ENCODE measurements at places on chromosomes 11 and 22. TPM values are rescaled to one million over a fixed set of nuclear protein-coding genes. Genes with fewer than 3 reads are reported as not detected.

GRCh38 chr22:23565915-23566704 is 14.0 kb downstream of the IGLL1 start:
- no peak for DNase-seq

DNA sequence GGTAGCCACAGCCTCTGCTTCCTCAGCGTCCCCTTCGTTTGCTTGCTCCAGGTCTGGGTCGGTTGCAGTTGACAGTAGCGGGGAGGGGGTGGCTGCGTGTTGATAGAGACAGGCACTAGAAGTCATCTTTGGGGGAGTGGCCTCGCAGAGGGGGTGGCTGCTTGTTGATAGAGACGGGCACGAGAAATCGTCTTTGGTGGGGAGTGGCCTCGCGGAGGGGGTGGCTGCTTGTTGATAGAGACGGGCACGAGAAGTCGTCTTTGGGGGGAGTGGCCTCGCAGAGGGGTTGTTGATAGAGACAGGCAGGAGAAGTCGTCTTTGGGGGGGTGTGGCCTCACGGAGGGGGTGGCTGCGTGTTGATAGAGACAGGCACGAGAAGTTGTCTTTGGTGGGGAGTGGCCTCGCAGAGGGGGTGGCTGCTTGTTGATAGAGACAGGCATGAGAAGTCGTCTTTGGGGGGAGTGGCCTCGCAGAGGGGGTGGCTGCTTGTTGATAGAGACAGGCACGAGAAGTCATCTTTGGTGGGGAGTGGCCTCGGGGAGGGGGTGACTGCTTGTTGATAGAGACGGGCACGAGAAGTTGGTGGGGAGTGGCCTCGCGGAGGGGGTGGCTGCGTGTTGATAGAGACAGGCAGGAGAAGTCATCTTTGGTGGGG is 328.3 kb downstream of the TBC1D22A start:
- no peak for DNase-seq

GRCh38 chr11:104524254-104524653 is 360.3 kb upstream of the PDGFD start:
- no peak for DNase-seq

The IGF2 gene
- 31.7 TPM for total RNA-seq

- no peak for DNase-seq
Observed at GRCh38 chr11:57468276-57468675, 7.9 kb downstream of the RTN4RL2 start.

DNA sequence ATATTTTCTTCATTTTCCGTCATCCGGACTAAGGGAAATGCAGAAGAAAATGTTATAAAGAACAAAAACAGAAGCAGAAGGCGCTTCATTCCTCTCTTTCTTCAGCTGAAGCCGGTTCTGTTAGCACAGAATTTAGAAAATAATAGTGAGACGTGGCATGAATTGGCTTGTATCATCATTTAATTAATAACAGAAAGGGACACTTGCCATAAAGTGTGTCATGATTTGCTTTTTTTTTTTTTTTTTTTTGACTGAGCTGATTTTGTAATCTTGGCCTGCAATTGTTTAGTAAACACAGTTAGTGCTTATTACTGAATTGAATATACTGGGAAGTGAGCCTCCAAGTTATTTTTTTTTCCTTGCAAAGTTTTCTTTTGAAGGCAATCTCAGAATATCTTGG is at the start of gene MMP27:
TSS of gene MMP27 (minus strand) at position 144 of the 400 bp plus-strand sequence. CDS start at position 89, 55 bp downstream.
- no peak for DNase-seq

DNA sequence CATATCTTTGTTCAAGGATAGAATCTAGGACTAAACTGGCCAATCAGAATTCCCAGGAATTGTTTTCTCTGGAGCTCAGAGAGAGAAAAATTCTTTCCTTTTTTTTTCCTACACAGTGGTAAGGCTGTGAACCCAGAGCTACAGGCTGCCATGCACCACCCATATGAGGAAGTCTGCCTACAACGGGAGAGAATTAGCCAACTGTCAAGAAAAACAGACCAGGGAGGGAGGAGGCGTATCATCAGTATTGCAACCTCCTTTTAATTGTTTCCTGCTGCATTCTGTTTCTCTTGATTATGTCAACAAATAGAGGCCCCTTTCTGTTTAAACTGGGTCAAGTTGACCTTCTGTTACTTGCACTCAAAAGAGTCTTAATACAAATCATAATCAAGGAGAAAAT is 176.5 kb upstream of the UBASH3B start:
- no peak for DNase-seq

DNA sequence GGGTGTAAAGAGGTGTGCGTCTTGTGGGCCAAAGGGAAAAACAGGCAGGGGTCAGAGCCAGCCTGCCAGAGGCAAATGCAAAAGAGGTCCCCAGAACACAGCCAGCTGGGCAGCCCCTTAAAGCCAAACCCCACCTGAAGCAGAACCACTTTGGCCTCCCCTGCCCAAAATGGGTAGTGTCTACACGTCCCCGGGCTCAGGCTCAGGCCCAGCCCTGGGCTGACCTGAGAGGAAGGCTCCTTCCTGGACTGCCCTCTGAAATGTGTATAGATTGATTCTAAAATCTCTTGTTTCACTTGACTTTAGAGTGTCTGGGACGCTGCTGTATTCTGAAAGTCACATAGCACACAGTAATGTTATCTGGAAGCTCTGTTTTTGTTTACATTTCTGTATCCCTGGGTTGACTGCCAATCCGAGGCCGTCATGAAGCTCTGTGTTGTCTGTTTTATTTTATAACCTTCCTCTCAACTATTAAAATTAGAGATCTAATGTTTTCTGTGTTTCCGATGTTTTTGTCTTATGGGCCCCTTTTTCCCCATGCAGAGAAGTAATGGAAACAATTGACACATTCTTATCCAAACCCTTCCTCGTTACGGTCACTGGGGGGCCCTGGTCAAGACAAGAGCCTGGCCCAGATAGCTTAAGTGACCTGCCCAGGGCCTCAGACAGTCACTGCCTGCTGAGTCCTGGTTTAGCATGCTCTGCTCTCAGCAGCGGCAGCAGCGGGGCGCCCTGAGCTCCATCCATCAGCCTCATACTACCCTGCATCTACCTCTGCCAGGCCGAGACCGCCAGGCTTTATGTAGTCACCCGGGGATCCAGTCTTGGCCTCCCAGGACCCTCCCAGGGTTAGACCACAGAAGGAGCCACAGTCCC is 10.1 kb downstream of the OVOL1 start:
- DNase-seq: no peak

DNA sequence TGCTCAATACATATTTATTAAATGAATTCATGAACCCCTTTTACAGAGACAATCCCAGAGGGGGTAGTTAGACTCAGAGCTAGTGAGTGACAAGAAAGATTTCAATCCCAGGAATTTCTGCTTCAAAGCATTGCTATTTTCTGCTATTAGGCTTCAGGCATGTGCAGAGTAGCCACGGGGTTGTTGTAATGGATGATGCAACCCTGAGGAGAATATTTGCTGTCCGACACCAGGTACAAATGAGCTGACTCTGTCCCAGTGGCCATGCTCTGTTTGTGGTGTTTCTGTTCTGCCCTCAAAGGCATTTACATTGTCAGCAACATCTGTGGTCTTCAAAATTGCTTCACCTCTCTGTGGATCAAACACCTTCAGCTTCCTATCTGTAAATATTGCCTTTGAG is 102.6 kb downstream of the CSNK2A3 start:
- no peak for DNase-seq

GRCh38 chr11:117193130-117194020 is 5.8 kb upstream of the TAGLN start:
- no peak for DNase-seq

DNA sequence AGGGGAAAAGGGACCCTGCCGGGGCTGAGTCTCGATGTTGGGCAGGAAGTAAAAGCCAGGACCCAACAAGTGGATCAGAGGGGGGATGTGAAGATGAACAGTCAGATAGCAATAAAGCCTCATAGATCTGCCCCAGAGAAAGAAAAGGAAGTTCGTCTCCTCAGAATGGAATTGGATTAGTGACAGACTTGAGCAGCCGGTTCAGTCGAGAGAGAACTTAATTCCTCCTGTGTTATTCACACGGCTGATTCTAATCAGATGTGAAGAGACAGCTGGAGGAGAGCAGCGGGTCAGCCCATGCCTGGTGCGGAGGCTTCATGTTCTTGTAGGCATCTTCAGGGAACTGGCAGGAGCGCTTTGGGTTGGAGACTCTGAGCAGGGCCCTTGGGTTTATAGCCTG is 29.3 kb upstream of the CABP7 start:
- DNase-seq: no peak

DNA sequence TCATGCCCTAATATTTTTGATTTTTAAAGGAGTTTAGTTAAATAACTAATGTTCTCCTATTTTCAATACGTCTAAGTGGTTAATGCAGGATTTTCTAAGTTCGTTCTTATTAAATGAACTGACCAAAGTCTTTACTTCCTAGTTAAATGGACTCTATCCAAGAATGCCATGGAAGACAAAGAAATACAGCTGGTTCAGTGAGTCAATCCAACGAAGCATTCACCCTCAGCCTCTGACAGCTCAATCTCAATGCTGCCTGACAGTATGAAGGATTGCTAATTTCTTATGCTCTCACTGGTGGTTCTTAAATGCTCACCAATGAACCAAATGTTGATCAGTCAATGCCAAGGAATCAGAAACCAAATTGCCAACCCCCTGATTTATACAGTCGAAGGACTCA is 219.4 kb downstream of the CADM1 start:
- DNase-seq: no peak

DNA sequence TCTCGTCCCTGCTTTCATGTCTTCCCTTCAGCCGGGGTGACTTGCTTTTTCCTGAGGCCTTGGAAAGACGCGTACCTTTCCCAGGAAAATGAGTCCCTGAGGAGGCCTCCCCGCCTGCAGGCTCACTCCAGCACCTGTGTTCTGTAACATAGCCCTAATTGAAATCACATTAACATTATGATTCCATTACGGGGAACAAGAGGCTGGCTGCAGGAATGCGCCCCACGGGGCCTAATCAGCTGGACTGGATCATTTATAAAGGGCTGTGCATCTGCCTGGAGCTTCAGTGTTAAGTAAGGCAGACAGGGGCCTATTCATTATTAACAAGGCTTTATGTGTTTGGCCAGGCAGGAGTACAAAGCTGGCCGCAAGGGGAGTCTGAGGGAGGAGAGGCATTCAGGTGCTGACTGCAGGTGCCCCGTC is 41.9 kb upstream of the TSPAN18 start:
- no peak for DNase-seq

DNA sequence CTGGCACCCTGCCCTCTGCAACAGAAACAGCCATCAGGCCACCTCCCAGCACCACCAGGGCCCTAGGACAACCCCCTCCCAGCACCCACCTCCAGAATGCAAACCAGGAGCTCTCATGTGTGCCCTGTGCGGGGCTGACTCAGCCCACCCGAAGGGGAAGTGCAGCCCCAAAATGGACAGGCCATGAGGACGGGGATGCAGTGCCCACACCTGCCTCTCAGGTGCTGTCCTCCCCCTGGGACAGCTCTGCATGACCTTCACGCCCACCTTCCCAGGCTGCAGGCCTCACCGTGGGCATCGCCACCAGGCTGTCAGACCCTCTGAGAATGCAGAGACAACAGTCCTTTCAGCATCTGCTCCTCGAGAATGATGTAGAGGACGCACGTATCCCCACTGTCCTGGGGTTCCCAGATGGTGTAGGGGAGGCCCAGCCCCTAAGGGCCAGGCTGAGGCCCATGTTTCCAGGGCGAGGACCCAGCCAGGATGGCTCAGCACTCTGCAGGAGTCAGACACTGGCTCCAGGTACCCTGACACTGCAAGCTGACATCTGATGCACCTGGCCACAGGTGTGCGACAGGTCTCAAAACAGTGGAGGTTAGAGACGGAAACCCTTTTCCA is 13.5 kb downstream of the MOB2 start:
- no peak for DNase-seq

DNA sequence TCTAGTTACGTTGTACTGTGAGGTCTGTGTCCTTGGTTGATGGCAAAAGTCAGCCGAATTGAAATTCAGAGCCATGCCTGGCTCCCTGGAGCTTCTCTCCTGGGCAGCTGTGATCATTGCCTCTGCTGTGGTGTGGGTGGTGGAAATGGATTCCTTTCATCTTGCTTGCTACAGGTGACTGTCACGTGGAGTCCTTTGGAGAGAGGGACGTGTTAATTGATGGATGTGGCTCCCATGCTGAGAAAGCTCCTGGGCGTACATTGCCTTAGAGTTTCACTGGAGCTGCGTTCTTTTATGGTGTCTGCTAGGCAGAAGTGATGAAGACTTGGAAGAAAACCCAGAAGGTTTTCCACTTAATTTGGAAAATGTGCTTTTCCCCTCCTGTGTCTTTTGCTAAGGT is 41.9 kb upstream of the PPP6R3 start:
- DNase-seq: no peak

The ZNF214 gene
- 2.3 TPM for total RNA-seq

GRCh38 chr11:16607675-16608644 is 130.5 kb upstream of the C11orf58 start:
- no peak for DNase-seq

DNA sequence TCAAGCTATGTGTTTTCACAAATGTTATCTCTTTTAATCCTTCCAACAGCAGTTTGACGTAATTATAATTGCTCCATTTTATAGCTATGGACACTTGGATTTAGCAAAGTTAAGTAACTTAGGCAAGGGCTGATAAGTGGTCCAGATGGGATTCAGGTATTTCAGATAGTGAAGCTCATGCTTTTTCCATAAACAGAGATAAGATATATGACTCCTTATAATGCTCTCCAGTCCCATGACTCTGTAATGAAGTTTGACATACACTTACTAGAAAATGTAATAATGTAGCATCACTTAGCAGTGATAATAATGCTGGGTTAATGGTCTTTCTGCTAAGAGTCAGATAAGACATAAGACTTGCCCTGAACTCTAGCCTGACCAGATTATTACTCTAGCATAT is 892.1 kb downstream of the LRRC4C start:
- DNase-seq: no peak

The RIN1 gene
- total RNA-seq: 7.7 TPM

- no peak for DNase-seq
Observed at GRCh38 chr11:7657306-7658025, 15.8 kb downstream of the CYB5R2 start.

The PAX6 gene
- not detected for total RNA-seq

DNA sequence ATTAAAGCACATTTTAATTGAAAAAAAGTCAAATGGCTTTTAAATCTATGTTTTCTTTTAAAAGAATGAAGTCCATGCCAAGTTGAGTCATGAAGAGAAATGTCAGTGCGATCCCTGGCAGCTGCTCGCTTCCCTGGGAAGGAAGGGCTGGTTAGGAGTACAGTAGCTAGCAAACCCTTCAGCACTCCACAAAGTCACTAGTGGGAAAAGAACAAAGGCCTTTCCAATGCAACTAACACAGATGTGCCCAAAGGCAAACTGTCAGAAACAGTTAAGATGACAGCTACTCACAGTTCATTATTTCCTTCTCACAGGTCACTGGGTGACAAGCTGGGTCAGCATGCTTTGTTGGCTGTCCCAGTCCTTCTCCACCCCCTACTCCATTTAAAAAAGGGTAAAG is 308.7 kb downstream of the DCDC1 start:
- no peak for DNase-seq

- DNase-seq: no peak
Observed at GRCh38 chr11:2108675-2109491, 30.3 kb downstream of the IGF2 start.

GRCh38 chr11:57662893-57663292 is 5.0 kb upstream of the ZDHHC5 start:
- DNase-seq: no peak

The OR4C15 gene
- not detected for total RNA-seq

Data from thoracic aorta (tissue), 2 donors.